ENCODE measurements at places on chromosomes 13 and 19.

- no peak for DNase-seq
Observed at GRCh38 chr19:10226376-10227025, 4.6 kb downstream of the S1PR2 start.

DNA sequence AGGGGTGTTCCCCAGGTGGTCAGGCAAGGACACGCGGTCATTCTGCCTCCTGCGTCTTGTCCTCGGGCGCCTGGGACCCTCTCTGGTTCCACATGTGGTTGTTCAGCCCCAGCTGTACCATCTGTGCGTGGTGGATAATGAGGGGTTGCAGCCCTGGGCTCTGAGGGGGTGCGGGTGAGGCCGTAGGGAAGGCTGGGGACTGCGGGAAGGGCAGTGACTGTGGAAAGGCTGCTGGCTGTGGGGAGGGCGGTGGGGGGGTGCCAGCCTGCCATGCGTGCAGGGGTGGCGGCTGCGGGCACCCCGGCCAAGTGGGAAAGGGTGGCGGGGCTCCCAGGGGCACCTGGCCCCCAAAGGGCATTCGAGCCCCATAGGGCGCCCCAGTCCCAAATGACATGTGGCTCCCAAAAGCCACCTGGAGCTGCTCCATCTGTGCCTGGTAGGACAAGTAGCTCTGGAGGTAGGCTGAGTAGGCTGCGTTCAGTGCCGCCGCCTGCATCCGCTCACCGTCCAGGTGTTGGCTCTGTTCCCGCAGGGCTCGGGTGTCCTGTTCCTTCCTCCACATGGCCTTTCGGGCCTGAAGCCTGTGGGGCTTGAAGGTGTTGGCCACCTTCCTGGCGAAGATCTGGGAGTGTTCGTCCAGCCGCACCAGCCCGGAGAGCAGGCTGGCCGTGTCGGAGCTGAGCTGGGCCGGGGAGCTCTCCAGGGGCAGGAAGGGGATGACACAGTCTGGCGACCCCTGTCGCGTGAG is 15.1 kb downstream of the TICAM1 start:
- DNase-seq, result no peak

DNA sequence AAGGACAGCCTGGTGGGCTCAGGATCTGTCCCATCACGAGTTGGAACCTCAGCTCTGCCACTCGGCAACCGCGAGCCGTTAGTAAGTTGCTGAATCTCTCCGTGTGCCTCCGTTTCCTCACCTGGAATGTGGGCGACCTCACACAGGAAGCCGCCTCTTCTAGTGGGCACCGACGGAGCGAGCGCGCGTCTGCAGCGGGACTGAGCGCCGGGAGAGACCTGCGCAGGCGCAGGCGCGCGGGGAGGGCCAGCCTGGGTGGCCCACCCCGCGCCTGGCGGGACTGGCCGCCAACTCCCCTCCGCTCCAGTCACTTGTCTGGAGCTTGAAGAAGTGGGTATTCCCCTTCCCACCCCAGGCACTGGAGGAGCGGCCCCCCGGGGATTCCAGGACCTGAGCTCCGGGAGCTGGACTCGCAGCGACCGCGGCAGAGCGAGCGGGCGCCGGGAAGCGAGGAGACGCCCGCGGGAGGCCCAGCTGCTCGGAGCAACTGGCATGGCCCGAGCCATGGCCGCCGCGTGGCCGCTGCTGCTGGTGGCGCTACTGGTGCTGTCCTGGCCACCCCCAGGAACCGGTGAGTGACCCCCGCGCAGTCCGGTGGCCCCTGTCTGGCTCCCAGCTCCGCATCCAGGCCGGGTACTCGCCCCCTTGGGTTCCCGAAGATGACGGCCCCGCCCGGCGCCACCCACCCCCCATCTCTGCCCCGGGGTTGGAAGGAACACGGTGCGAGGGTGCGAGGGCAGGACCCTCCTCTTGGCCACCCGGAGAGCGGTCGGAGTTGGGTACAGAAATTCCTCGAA is at the start of gene PVR:
TSS of gene PVR (plus strand) at position 306 of the 797 bp plus-strand sequence. CDS start at position 493, 187 bp downstream.
- peak; percentile 21 for DNase-seq

DNA sequence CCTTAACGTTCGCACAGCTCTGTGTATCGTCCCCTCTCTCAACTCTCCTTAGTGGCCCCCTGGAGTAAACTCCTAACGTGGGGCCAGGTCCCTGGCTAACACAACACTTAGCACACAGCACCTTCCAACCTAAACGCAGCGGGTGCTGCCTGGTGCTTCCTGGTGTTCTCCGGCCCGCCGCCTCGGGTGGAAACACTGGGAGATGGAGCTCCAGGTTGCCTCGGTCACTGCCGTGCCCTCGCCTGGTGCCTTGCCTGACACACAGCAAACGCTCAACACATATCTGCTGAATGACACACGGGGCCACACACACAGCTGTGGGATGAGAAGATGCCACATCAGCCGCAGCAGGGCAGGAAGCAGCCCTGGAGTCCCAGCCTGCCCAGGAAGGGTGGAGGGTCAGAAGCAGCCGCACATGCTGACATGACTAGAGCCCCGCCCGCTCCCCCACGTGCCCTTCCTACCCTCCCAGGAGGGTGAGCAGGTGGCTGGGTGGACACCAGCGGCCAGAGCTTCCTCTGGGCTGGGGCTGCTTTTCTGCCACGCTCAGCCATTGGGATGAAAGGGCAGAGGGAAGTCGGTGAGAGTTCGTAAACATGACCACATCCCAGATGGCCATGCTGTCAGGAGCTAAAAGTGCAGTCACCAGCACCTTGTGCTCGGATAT is 6.6 kb downstream of the PEPD start:
- DNase-seq, result no peak

- DNase-seq, result peak; percentile 19
Observed at GRCh38 chr19:52296400-52296772, 583 bp upstream of the ZNF480 start.

DNA sequence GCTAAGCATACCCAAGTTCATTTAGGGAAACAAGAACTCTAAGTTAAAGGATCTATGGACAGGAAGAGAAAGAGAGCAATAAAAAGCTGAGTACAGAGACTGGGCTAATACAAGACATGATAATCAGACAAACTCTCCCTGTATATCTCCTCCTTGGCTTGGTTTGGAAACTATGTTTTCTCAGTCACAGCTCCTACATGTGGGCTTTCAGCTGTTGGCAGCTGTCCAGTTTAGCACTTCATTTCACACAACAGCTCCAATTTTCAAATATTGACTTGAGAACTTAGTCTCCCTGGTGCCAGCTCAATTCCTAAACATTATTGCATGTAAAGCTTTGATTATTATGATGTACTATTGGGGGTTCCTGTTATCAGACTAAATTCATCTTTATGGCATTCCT is 222.8 kb upstream of the OBI1 start:
- DNase-seq, result no peak

All from activated T-cell treated with anti-CD3 and anti-CD28 coated beads, Interleukin-2, amount 50 U/mL, for 1 hour (primary cell).